Mammary epithelial cell (primary cell): ENCODE measurements at places on chromosomes 6 and 20.

- no peak for DNase-seq
Measured at GRCh38 chr20:29349836-29350235, 1907.6 kb upstream of the DEFB115 start.

DNA sequence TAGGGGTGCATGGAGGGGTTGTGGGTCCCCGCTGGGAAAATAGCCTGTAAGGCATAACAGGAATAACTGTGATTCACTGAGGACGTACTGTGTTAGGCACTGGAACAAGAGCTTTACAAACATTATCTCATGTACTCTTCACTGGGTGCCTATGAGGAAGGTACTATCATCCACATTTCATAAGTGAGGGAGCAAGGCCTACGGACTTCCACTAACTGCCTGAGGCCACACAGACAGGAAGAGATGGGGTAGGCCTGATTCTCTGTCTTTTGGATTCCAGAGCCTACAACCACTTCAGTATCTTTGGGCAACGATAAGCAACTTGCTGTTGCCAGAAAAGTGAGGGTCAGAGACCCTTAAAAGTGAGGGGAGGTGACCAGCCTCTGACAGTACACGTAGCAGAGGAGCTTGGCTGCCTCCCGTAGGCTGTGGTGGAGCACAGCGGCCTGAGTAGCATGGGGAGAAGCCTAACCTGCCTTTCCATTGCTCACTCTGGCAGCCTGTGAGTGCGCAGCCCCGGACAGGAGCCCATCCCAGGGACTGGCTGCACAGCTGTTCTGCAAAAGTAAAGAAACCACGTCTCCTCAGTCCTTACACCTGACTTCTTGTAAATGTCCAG, 30.4 kb downstream of the PSMB1 start:
- no peak for DNase-seq

- peak; percentile 78 for DNase-seq
Measured at GRCh38 chr20:56223352-56223751, 25.2 kb upstream of the MC3R start.

- DNase-seq = no peak
Measured at GRCh38 chr20:2801286-2801728, 880 bp upstream of the CPXM1 start.

DNA sequence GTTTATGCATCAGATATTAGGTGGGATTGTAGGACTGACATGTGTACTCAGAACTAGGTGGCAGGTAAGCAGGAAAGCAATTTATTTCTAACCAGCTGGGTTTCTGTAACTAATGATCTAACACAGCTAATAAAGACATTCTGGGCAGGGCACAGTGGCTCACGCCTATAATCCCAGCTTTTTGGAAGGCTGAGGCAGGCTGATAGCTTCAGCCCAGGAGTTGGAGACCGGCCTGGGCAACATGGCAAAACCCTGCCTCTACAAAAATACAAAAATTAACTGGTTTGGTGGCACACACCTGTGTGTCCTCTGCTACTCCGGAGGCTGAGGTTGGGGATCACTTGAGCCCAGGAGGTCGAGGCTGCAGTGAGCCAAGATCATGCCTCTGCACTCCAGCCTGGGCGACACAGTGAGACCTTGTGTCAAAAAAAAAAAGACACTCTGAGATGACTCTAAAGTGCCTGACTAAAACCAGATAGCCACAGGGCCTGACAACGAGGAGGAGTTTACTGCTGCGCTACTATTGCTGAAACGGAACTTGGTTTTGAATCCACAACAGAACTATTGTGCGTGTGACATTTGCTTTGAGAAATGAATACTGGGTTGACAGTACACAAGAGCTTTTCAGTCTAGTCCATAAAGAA, 29.2 kb upstream of the CEP85L start:
- no peak for DNase-seq

- no peak for DNase-seq
Measured at GRCh38 chr6:13418844-13419243, 68.6 kb downstream of the GFOD1 start.

DNA sequence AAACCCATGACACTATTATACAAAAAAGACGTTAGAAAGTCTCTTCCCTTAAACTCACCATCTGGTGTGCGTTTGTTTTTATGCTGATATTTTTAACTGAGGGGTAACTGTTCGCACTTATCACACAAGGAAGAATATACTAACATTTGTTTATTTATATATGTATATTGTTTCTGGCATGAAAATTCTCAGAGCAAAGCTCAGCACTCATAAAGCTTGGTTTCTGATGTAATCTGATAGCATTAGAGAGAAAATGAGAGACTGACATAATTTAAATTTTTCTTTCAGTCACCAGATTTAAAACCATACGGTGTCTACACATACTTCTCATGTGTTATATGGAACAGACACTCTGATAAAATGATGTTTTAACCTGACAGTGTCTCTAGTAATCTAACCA, 6.9 kb downstream of the BLOC1S5 start:
- no peak for DNase-seq

DNA sequence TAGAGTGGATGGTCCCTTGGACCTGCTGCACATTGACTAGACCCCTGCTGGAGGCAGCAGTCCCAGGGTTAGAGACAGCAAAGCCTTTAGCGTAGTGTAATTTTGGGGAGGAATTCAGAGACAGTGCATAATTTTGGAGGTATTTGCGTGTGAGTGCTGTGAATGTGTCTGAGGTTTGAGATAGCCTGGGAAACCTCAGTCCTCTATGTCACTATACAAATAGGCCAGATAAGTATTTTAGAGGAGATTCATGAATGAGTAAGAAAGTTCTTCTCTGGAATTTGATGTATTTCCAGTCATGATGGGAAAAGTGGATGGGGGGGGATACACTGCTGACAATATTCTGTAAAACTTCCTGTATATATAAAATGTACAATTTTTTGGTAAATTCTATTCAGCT, 25.8 kb upstream of the MTRF1L start:
- DNase-seq = no peak

DNA sequence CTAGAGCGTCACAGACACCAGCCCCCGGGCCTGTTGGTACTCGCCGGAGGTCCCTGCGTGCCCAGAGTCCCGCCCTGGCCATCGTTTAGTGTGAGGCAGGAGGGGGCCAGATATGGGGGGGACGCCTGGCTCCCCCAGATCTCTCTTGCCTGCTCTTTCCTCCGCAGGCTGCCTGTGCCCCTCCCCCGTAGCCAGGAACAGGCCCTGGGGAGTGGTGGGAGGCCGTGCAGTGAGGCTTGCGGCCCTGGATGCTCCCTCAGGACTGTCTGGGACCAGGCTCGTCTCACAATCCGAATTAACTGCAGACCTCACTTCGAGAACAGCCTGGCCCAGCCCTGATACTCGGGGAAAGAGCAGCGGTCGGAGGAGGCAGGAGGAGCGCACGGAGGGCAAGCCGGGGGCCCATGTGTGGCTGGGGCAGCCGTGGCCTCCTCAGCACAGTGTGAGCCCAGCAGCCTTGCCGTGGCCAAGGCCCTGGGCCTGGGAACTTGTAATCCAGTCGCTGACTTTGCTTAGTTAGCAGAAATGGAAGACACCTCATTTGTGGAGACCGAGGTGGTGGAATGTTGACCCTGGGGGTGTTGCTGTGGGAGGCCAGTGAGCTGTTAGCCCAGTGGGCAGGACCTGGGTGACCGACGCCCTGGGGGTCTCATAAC, 28.7 kb downstream of the FRMD1 start:
- DNase-seq = no peak

DNA sequence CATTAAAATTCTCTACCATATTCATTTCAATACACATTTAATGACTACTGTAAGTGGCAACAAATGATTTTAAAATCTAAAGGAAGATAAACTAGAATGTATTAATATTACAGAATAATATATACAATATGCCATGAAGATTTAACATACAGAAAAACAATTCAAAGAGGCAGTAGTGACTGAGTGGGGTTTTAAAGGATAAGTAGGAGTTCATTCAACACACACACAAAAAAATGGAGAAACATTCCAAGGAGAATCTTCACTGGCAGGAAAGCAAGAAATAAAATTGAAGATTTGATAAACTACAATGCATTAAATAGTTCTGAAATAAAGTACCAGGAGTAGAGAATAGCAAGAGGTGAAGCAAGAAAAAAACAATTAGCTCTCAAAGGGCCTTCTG, 215.1 kb downstream of the IBTK start:
- no peak for DNase-seq

- no peak for DNase-seq
Measured at GRCh38 chr6:129073691-129074395, 190.9 kb downstream of the LAMA2 start.

- DNase-seq = no peak
Measured at GRCh38 chr6:36324715-36325114, 12.0 kb downstream of the BNIP5 start.

DNA sequence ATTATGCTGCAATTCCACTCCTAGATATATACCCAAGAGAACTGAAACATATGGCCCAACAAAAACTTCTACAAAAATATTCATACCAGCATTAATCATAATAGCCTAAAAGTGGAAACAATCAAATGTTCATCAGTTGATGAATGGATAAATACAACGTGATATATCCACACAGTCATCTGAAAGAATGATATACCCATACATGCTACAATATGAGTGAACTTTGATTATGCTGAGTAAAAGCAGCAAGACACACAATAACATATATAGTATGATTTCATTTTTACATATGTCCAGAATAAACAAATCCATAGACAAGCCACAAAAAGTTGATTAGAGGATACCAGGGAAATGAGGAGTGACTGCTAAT, 30.7 kb downstream of the CDK19 start:
- no peak for DNase-seq

DNA sequence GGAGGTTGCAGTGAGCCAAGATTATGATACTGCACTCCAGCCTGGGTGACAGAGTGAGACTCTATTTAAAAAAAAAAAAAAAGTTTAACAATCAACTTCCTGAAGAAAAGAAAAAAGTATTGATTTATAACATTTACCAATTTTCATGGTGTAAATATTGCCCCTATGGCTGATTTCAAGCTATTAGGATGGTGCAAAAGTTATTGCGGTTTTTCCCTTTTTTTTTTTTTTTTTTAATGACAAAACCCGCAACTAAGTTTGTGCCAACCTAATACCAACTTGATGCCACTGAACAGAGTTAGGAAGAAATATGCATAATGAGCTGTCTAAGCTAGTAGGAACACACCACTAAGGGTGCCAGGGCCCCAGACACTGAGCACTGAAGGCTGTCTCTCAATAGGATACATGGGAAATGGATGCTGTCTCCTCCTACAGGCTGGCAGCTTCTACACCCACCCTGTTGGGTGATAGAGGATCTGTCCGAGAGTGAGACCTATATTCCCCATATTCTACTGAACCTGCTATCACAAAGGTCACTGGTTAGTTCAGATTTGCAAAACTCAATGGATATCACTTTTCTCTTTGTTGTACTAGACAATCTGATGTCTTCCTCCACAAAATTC, 6.5 kb upstream of the PERP start:
- DNase-seq = no peak

GRCh38 chr6:161161889-161162624, 111.8 kb downstream of the AGPAT4 start:
- DNase-seq = peak; percentile 20

DNA sequence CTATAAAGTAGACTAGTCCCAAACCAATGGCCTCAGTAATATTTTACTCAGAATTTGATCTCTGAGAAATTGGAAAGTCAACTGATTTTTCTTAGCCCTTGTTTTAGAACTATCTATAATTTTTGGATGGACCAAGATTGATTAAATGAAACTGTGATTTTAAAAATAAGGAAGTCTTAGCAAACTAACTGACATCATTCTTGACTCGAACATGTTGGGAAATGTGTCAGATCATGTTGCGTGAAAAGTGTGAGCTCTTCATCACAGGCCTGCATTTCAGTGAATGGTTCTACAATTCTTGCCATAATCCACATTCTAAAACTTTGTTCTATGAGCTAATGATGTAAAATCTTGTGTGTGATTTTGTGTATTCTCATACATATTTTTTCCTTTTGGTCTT, 11.0 kb downstream of the TNFAIP3 start:
- DNase-seq = no peak

- DNase-seq = no peak
Measured at GRCh38 chr20:1204113-1204512, 859 bp downstream of the C20orf202 start.

DNA sequence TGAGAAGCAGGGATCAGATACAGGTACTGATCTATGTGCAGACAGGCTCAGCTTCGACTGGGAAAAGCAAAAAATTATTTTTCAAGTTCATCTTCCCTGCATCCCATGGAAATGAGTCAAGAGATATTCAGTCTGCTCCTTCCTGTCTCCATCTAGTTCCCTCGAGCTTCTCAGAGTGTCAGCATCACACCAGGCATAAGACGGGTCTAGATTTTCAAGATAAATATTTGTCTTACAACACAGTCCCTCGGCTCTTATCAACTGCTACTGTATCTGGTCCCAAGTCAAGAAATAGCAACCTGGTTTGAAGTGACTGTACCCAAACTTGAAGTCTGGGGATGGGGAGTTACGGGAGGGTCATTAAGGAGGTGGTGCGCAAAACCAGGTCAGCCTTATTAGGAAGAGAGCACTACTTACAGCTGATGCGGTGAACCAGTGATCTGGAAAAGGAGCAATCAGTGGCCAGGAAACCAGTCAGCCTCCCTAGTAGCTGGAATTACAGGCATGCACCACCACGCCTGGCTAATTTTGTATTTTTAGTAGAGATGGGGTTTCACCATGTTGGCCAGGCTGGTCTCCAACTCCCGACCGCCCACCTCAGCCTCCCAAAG, 29.7 kb downstream of the ZMYND8 start:
- no peak for DNase-seq

GRCh38 chr6:79421707-79422484, 115.3 kb downstream of the LCA5 start:
- DNase-seq = peak; percentile 75

DNA sequence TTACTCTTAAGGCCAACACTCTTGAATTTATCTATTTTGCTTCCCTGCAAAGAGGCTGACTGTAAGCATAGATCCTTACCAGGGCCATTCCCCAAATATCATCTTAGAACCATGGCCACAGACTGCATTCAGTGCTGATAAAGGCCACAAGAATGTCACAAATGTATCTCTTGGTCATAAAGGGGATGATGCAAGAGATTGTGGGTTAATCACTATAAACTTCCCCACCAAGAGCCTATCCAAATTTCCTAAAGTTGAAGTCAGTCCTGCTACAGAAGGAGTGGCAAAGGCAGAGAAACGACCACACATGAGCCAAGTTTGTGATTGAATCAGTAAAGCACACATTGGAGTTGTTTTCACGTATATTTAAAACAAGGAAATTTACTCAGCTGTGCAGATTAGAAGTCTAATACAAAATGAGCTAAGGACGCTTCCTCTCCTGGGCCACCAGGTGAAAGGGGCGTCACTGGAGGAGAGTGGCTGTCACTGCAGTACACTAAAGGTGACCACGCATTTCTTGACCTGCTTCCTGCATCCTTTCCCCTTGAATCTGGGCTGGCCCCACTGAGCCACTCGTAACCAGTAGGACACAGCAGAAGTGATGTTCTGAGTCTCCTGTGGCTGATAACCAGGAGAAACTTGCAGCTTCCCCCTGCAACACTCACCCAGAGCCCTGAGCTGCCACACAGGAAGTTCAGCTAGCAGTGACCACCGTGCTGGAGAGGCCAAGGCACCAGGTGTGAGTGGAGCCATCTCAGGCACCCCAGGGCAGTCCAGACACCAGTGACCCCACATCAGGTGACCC, 181.9 kb downstream of the SYNDIG1 start:
- peak; percentile 59 for DNase-seq

GRCh38 chr20:24034820-24035219, 46.2 kb upstream of the GGTLC1 start:
- peak; percentile 79 for DNase-seq
